ENCODE measurements at places on chromosomes 7 and 10.

GRCh38 chr10:74921744-74922143 is 95.3 kb downstream of the KAT6B start:
- no peak for DNase-seq

GRCh38 chr10:80437227-80437626 is 16.9 kb upstream of the TSPAN14 start:
- DNase-seq, result no peak

DNA sequence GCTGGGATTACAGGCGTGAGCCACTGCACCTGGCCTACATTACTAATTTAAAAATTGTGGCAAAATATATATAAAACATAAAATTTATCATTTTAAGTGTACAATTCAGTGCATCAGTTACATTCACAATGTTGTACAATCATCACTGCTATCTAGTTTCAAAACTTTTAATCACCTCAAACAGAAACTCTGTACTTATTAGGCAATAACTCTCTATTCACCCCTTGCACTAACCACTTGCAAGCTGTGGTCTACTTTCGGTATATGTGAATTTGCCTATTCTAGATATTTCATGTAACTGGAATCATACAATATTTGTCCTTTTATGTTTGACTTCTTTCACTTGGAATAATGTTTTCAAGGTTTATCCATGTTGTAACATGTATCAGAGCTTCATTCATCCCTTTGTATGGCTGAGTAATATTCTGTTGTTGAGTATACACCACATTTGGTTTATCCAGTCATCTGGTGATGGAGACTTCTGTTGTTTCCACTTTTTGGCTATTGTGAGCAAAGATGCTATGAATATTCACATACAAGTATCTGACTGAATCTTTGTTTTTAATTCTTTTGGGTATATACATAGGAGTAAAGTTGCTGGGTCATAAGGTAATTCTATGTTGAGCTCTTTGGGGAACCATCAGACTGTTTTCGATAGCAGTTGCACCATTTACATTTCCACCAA is 14.3 kb upstream of the ELOVL3 start:
- DNase-seq, result no peak

DNA sequence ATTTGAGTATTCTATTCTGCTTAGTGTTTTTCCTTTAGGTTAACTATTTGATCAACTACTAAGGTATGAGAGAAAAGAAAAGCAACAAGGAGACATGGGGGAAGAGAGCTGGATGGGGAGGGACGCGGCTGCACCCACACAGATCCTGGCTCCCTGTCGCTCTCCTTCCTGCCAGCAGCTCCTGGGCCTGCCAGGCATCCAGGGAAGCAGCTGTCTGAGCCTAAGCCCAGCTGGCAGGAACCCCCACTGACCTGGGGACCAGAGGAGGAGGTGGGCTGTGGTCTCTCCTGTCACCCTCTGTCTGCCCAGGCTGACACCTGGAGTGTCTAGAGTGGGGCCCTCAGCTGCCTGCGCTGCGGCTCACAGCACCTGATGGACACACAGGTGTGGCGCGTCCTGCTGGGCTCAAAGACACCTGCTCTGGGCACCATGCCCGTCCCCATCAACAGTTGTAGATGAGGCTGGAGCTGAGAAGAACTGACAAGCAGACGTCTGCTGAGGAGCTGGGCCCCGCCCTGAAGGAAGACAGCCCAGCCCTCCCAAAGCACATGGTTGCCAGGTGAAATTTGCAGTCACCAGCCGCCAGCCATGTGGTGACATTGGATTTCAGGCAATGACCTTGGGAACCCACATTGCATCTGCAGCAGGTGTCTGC is 207.9 kb downstream of the PLXNA4 start:
- no peak for DNase-seq

GRCh38 chr10:99172128-99172738 is 63.4 kb downstream of the HPSE2 start:
- no peak for DNase-seq

DNA sequence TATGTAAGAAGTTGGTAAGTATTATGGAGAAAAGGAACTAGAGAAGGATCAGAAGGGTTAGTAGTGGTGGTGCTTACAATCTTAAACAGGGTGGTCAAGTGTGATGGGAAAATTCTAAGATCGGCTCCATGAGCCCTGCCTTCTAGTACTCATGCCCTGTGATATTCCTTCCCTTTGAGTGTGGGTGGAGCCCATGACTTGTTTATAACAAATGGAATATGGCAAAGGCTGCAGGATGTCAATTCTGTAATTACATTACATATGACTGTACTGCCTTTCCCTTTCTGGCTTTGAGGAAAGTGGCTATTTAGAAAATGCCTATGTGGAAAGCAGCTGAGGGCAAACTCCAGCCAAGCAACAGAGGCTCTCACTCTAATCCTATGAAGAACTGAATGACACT is 309.6 kb downstream of the AGMO start:
- no peak for DNase-seq

- peak; percentile 27 for DNase-seq
These were observed 151.5 kb downstream of the RNF216 start for GRCh38 chr7:5629941-5630340.
